ENCODE measurements at places on chromosomes 2 and 18.

GRCh38 chr2:180184506-180184905, 177.4 kb upstream of the CWC22 start:
- DNase-seq: no peak

GRCh38 chr18:61336766-61337165, 3.5 kb downstream of the CDH20 start:
- DNase-seq: no peak

- DNase-seq: no peak
These were observed 151.8 kb downstream of the MGAT5 start for GRCh38 chr2:134405611-134406081.

GRCh38 chr2:233039846-233040530, 7.5 kb downstream of the NEU2 start:
- no peak for DNase-seq

DNA sequence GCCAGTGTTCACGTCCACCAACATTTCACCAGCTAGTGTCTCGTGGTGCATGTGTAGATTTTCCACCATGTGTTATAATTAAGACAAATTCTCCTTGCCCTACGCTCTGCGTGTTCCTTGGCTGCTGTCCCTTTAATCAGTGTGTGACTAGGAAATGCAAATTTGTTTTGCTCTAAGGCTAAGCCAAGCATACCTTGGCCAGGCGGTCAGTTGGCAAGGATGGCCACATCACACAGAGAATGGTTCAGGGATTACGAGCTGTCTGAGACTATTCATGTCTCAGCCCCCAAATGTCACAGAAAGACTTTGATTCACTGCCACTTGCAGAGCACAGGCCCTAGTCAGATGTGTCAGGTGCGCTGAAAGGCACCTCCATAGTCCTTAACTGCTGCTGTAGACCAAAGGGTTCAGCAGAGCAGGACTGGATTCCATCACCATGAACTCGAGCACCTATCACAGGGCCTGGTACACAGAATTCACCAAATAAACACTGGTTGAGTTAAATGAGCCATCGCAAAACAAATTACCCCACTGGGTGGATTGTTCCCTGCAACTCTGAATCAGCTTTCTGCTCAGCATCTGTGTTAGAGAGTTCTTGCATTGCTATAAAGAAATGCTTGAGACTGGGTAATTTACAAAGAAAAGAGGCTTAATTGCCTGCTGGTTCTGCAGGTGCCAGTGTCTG, 128.4 kb downstream of the CABLES1 start:
- DNase-seq: no peak

DNA sequence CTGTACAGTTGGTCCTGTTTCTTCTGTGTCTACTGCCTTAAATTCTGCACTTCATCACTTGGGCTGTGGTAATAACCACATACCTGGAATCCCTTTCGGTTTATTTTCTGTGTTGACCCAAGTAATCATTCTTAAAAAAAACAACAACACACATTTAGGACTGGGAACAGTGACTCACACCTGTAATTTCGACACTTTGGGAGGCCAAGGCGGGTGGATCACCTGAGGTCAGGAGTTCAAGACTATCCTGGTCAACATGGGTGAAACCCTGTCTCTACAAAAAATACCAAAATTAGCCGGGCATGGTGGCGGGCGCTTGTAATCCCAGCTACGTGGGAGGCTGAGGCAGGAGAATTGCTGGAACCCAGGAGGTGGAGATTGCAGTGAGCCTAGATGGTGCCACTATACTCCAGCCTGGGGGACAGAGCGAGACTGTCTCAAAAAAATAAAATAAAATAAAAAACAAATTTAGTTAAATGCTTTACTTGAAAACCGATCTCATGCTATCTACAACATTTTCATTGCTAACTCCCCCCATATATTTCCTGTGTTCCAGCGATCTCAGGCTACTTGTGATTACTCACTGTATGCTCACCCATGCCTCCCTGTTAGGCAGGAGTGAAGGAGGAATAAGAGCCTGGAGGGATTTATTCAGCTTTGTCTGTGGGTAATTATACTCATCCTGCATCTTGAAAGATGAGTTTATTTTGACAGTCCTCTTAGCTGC, 18.2 kb downstream of the ACSL3 start:
- no peak for DNase-seq

DNA sequence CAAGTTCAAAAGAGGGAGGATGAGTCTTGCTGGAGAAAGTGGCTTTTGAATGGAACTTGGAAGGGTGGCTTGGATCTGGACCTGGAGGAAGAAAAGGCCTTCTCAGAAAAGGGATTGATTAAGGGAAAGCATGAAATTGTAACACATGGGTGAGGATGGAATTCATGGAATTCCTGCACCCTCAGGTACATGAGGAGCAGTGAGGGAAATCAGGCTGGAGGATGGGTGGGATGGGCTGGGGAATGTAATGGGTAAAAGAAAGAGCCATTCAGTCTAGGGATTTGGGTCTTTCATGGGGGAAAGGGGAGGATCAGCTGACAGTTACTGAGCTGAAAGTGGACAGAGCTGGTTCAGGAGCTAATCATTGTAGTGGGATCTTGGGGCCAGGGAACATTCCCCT, 51.2 kb upstream of the HAAO start:
- DNase-seq: no peak

- DNase-seq: no peak
These were observed 9.4 kb downstream of the CYP1B1 start for GRCh38 chr2:38066421-38067115.

DNA sequence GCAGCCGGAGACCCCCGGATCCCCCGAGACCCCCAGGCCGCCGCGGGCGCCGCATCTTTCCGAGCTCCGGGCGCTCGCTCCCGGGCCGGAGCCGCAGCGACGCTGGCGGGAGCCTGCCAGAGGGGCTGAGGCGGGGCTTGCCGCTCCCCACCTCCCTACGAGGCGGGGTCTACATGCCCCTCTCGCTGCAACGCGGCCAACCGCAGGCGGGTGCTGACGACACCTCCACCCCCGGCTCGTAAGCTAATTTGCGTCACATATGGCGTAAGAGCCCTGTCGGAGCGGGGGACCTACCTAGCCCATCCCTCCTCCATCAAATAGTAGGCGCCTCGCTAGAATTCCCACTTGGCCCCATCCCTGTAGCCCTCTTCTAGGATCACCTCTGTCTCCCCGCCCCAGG, at the start of gene PTPRN:
PTPRN (minus strand) TSS at position 124 of the 400 bp plus-strand sequence; CDS start at position 55, 69 bp downstream.
- DNase-seq: no peak

- no peak for DNase-seq
These were observed 479.5 kb downstream of the TNS1 start for GRCh38 chr2:217523286-217523685.

GRCh38 chr2:70301344-70302194, at the start of gene FAM136A:
Gene FAM136A, minus strand, starts transcription at chr2:70302067. Its CDS starts 56 bp downstream, at chr2:70302011.
- peak; percentile 81 for DNase-seq

DNA sequence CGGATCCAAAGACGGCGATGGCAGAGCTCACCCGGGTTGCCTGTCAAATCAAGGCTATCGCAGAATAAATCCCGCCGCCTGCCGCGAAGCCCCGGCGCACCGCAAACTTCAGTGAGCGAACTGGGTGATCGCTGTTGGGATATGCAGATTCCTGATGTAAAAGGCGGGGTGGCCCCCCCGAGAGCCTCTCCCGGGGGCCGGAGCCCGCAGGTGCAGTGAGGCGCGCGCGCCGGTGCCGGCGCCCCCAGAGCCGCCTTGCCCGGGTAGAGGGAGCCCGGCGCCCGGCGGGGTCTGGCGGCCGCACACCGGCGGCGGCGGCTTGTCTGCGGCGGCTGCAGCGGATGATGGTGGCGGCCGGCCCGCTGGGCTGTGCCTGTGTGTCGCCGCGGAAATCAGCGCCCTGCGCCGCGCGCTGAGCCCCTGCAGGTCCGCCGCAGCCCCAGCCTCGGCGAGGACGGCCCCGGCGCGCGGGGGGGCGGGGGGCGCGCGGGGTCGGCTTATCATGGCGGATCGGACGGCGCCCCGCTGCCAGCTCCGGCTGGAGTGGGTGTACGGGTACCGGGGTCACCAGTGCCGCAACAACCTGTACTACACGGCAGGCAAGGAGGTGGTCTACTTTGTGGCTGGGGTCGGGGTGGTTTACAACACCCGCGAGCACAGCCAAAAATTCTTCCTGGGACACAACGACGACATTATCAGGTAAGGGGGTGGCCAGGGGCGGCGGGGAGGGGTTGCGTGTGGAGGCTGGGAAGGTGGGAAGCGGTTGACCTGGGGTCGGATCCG, 1.3 kb downstream of the EML6 start:
- no peak for DNase-seq

GRCh38 chr18:23355206-23355605, 97.9 kb upstream of the RIOK3 start:
- no peak for DNase-seq

- no peak for DNase-seq
These were observed 138.8 kb downstream of the WDSUB1 start for GRCh38 chr2:159147690-159148089.

- DNase-seq: no peak
These were observed 30.2 kb downstream of the XDH start for GRCh38 chr2:31384351-31384750.

GRCh38 chr2:236194786-236195185, 26.6 kb upstream of the GBX2 start:
- no peak for DNase-seq

GRCh38 chr2:199148076-199148845, 309.5 kb downstream of the SATB2 start:
- DNase-seq: no peak

DNA sequence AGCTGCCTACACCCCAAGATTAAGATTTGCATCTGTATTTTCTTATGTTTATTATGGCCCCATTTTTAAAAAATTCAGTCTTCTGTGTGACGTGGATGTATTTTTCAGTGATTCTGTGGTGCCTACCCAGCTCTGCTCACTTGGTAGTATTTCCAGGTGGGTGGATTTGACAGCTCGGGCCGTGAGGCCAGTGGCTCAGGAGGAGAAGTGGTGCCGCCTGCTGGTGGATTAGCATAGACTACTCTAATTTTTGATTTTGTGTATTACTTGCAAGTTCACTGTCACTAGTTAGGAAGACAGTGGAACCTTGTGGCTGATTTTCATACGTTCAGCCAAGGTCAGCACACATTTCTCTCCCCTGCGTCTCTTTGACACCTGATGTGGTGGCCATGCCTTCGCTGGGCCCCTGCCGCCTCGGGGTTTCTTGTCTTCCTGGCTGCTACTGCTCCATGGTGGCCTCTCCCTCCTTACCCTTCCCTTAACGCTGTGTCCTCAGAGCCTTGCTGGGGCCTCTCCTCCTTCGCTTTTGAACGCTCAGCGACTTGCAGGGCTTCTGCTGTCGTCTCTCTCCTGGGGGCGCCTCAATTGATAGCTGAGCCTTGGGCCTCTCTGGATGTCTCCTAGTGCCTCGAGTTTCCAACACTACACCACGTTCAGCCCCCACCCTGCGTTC, 89.4 kb downstream of the DGKD start:
- peak; percentile 73 for DNase-seq
